ENCODE measurements at places on chromosomes 3 and 15.

DNA sequence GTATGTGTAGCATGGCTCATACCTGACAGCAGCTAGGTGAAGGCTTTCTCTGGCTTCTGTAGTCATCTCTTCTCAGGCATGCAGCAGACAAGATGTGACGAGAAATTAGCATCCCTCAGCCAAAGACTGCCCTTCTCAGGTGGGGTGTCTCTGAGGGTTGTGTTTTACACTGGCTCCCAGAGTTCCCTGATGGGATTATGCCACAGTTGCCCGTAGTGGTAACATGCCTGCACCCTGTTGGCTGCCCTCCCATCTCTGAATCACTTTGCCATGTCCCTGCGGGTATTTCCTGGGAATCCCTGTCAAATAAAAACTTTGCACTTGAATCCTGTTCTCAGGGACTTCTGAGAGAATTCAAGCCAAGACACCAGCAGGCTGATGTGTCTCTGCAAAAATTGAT is 70.5 kb downstream of the LRTM1 start:
- no peak for DNase-seq

GRCh38 chr3:112557976-112558375 is 3.8 kb downstream of the ATG3 start:
- DNase-seq: no peak

GRCh38 chr3:117079997-117080396 is 370.4 kb downstream of the TUSC7 start:
- no peak for DNase-seq

GRCh38 chr15:89186803-89187202 is 34.6 kb downstream of the RLBP1 start:
- no peak for DNase-seq

GRCh38 chr15:100394736-100395440 is 53.1 kb upstream of the ADAMTS17 start:
- no peak for DNase-seq

GRCh38 chr3:149085828-149086231 is 503 bp downstream of the HLTF start:
- DNase-seq: peak; percentile 9

DNA sequence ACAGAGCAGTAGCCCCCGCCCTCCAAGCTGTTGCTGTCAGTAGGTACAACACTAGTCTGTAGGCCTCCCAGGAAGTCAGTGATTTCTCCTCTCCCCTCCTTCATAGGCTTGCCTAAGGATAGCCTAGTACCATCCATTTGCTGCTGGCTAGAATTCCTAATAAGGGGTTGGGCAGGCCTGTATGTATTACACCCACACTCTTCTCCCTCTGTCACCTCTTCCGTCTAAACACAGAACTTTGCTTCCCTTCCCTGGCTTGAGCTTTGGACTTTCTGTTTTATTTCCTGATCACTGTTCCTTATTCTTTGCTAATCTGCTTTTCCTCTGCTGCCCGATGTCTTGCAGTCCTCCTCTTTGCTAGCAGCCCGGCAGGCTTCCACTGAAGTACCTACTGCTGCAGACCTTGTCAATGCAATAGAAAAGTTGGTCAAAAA is 93.4 kb upstream of the UMPS start:
- no peak for DNase-seq

GRCh38 chr3:55615694-55616295 is 128.7 kb upstream of the WNT5A start:
- DNase-seq: no peak

- DNase-seq: no peak
These were observed 270.6 kb upstream of the HES1 start for GRCh38 chr3:193865339-193865738.

GRCh38 chr15:43449981-43450380 is 43.0 kb downstream of the TP53BP1 start:
- no peak for DNase-seq

DNA sequence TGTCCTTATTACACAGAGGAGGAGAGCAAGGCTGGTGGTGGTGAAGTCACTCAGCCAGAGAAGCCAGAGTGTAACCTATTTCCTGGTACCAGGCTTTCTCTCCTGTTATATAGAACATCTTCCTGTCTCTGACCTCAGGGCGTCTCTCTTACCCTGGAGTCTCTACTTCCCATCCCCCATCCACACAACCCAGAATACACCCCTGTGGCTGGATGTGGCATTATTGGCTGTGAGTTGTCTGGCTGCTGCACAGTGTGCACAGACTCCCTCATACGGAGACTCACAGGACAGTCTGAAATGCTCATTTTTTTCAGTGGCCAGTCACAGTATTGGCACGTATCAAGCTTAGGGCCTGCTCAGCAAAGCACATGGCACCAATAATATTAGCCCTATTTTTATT is 8.6 kb downstream of the PODXL2 start:
- DNase-seq: no peak

All from NCI-H1417 treated with DMSO at 0.1 percent for 48 hours (cell line).